Natural killer cell (primary cell): ENCODE measurements at places on chromosomes 2 and 18.

DNA sequence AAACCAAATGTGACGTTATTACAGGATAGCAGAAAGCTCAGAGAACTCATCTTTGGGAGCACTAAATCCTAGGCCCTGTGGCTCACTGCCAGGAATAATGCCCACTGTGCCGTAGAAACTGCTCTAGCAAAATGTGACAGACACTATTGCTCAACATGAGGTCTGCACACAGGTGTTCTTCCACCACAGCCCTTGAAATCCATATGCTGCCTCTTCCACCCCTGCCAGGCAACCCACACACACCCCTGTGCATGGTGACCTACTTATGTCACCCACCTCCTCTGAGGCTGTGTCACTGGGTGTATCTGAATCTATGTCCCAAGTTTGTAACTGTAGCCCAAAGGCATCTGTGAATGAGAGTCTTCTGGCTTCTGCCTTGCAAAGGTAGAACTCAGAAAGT, 66.1 kb upstream of the MBOAT2 start:
- DNase-seq = no peak

DNA sequence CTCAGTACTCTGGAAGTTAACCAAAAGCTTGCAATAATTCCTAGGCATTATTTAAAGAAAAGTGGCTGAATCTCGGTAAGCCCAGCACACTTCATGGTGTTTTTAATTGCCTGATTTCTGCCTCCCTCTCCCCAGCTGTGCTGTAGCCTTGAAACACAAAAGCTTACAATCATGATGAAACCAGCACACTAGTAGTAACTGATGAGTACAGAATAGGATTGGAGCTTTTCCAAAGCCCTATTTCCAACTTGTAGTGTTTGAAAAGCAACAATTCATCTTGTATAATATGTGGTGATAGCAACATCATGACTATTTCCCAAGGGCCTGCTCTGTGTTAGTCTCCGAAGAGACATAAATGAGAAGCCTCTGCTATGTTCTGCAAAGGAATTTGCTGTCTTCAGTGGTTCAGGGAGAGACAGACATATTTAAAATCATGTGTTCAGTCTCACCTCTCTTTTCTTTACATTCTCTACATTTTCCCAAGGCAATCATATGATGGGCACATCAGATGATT, 1015.0 kb downstream of the BCL11A start:
- no peak for DNase-seq

- no peak for DNase-seq
These were observed 70.0 kb downstream of the EXOC6B start for GRCh38 chr2:72755647-72756423.

DNA sequence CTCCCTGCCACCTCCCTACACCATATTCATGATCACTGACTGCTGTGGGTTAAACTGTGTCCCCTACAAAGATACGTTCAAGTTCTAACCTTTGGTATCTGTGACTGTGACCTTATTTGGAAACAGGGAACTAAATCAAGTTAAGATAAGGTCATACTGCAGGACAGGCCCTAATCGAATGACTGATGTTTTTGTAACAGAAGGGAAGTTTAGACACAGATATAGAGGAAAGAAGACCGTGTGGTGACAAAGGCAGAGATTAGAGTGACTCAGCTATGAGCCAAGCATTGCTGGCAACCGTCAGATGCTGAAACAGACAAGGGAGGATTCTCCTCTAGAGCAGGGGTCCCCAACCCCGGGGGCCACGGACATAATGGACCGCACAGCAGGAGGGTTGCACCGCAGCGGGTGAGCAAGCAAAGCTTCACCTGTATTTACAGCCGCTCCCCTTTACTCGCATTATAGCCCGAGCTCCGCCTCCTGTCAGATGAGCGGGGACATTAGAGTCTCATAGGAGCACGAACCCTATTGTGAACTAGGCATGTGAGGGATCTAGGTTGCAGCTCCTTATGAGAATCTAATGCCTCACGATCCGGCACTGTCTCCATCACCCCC, 28.9 kb upstream of the RNF152 start:
- no peak for DNase-seq

- no peak for DNase-seq
These were observed 201.5 kb upstream of the ZSWIM2 start for GRCh38 chr2:187050409-187050998.

GRCh38 chr18:48197819-48198218, 211.4 kb downstream of the ZBTB7C start:
- DNase-seq = no peak

DNA sequence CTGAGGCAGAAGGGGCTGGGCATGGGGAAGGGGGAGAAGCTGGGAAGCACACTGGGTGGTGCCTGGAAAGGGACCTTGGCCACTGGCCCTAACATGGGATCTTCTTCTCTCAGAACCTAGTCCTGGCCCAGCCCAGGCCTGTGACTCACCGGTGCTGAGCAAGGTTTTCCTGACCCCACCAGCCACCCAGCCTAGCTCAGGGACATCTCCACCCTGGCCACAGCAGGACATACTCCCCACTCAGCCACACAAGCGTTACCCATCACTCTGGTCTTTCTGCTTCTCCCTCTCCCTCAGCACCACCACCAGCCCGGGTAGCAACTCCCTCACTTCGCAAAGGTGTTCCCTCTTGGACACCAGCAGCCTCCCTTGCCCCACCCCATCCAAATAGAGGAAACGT, 22.8 kb downstream of the TNS1 start:
- no peak for DNase-seq

DNA sequence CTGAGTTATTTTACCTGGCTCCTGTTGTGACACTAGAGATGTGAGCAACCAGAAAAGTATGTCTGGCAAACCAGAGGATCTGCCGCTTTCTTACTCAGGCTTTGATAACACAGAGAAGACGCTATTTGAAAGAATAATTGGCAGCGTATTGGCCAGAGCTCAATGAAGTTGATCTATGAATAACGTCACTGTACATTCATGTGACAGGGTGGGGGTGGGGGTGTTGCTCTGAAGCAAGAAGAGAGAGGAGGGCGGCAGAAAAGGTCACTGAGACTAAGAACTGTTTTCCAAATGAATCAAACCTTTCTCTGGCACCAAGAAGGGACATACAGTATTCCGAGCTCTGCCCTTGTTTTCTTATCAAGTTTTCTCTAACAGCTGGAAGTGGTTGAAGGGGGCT, 1.7 kb upstream of the ONECUT2 start:
- DNase-seq = no peak

DNA sequence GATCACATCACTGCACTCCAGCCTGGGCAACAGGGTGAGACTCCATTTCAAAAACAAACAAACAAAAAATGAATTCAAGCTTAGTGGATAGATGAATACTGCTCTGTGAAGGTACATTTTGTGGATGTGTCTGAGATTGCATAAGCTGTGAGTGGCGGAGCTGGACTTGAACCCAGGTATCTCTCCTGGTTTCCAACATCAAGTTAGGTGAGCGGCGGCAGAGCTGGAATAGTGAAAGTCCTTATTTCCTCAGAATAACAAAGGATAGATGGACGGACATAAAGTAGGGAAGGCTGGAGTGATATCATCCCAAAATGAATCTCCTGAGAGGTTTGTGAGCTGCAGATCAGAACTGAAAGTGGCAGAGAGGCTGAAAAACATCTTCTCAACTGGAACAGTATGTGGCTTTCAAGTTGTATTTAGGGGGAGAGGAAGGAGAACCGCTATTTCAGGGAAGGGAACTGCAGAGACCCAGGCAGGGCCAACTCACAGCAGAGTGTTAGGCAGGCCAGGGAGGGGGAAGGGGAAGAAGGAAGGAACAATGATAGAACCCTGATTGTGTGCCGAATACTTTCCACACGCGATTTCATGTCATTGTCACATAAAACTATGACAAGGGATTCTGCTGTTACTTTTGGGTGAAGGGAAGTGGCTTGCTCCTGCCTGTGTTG, 106.2 kb downstream of the LPIN1 start:
- no peak for DNase-seq

GRCh38 chr2:237449193-237449881, 35.4 kb upstream of the COL6A3 start:
- no peak for DNase-seq

GRCh38 chr2:48597492-48597891, 20.2 kb upstream of the GTF2A1L start:
- no peak for DNase-seq

DNA sequence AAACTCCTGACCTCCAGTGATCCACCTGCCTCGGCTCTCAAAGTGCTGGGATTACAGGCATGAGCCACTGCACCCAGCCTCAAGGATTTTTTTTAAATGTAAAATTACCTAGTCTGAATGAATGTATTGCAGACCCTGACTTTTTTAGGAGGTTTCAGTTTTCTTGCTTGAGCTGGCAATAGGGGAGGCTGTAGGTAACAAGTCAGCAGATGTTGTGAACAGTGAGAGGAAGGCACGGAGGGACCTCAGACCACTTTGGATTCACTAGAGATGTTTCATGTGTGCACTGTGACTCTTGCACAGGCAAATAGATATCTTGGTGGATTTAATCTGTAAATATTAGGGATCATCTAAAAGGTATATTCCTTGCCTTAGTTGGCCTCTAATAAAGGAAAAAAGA, 6.4 kb downstream of the NDUFV2 start:
- DNase-seq = no peak

- DNase-seq = no peak
These were observed 116.9 kb downstream of the C1D start for GRCh38 chr2:67945940-67946339.

- no peak for DNase-seq
These were observed 286.2 kb downstream of the ZNF516 start for GRCh38 chr18:76208678-76209306.

DNA sequence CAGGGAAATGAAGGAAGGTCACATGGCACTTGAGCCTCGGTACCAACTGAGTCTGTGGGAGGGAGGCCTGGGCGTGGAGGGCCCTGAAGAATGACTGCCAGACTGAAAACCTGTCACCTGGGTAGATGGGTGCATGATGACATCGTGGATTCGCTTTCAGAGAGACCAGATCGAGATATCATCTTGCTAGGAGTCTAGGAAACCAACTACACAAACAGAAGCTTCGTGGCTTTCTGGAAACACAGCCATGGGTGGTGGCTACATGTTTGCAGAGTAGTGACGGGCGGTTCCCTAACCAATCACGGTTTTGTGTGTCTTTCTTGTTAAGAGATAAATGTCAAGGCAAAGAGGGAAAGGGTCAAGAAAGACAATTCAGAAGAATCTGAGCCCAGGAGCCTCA, 155.0 kb downstream of the EIPR1 start:
- peak; percentile 87 for DNase-seq

- DNase-seq = no peak
These were observed 37.8 kb upstream of the TMEM182 start for GRCh38 chr2:102724016-102724490.

DNA sequence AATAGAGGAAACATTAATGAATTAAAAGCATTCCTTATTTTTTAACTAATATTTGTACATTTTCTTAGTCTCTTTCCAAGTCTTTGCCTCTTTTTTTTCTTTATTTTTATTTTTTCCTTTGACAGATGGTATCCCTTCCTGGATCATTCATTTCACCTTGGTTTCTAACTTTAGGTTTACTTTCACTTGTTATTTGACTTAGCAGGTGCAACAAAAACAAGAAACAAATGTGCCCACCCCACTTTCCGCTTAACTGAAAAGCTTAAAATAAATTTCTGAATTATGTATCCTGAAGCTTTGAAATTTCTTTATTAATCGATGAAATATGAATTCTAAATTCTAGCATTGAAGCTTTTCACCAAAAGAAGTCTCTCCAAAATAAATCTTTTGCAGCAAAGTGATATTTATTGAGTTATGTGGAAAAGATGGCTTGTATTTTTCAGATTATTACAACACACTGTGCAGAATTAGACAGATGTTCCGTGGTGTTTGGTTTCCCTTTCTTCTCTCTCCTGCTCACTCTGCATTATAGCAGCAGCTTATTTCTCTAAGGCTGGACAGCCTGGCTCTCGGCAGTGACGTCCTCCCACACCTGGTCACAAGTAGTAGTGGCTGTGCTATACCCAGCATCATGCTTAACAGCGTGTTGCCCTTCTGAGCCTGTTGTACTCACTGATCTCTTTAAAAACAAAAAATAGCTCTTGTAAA, 99.1 kb upstream of the ZNF397 start:
- no peak for DNase-seq

- DNase-seq = no peak
These were observed 421.7 kb upstream of the CDH20 start for GRCh38 chr18:60911504-60911903.

GRCh38 chr2:26355038-26355995, 8.7 kb upstream of the ADGRF3 start:
- DNase-seq = no peak

DNA sequence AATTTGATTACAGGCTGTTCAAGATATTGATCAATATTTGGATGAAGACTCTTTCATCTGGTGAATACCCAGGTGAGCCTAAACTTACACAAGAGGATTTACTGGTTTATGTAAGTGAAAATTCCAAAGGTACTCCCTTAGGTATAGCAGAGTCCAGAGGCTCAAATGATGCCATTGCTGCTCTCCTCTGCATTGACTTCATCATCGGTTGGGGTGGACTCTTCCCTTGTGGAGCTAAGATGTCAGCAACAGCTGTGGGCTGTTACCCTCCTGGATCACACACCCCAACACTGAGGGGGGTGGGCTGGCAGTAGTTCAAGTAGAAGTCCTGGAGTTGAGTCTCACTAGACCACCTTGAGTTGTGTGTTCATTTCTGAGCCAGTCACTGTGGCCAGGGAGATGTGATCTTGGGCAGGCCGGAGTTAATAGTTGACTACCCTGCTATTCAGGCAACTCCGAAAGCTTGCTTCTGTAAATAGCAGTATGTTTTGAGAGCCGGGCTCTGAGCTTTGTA, 236.9 kb downstream of the PTPRM start:
- DNase-seq = no peak

DNA sequence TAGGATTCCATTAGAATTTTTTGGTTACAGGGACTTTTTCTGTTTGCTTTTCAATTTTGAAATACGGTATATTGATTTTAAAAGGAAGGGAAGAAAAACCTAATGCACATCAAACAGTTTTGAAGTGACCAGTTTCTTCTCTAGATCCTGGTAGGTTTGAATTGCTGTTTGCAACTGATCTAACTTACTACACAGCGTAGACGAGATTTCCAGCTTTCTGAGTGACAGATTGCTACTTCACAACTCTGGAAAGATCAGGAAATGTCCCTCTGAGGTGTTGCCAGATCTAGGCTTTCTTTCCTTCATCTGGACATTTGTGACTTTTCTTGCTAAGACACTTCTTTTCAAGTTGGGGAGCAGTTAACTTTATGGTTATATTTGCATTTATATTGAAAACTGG, 112.2 kb downstream of the DIS3L2 start:
- no peak for DNase-seq

GRCh38 chr2:101386599-101387150, 628 bp downstream of the CREG2 start:
- DNase-seq = no peak

DNA sequence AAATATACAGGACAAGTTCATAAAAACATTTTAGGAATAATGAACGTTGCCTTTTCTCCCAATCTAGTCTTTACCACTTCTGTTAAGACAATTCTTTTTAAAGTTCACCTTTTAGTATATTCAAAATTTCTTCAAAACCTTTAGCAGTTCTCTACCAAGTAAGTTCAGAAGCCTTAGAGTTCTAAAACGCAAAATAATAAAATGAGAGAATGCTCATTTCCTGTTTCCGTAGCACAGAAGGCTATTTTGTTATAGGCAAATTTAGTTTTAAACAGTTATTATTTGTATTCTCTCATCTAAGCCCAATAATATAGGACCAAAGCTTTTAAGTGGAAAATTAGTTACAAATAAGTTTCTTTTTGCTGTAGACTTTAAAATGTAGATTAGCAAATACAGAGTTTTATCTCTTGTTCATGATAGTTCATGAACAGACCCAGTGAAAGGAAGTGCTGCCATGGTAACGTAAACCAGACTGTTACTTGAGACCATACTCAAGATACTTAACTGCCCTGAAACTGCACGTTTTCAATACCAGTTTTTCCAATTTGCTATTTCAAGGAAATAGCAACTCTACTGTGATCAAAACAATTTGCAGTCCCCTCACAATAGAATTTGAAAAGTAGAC, 173.1 kb upstream of the STON1 start:
- DNase-seq = no peak
